ENCODE measurements at places on chromosomes 6 and 20.

DNA sequence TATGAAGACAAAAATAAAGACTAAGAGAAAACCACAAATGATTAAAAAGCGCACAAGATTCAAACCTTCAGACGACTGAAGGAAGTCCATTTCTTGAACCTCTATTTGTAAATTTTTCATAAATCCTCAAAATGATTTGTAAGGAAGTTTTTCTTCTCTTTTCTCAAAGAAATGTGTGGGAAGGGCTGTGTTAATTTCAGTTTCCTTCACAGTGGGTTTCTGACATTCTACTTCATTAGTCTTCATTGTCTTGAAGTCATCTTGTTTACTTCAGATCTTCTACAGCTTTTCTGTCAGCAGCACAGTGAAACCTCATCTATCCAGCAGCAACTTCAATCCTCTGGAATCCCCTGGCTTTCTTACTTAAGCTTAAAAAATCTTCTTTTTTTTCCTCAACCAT is 87.6 kb upstream of the MYLIP start:
- no peak for DNase-seq

- peak; percentile 22 for DNase-seq
Measured at GRCh38 chr6:16129623-16130401, 926 bp downstream of the MYLIP start.

GRCh38 chr6:37279366-37280134 is 21.6 kb upstream of the TMEM217 start:
- no peak for DNase-seq

- DNase-seq = no peak
Measured at GRCh38 chr20:59823030-59823423, 110.4 kb downstream of the SYCP2 start.

DNA sequence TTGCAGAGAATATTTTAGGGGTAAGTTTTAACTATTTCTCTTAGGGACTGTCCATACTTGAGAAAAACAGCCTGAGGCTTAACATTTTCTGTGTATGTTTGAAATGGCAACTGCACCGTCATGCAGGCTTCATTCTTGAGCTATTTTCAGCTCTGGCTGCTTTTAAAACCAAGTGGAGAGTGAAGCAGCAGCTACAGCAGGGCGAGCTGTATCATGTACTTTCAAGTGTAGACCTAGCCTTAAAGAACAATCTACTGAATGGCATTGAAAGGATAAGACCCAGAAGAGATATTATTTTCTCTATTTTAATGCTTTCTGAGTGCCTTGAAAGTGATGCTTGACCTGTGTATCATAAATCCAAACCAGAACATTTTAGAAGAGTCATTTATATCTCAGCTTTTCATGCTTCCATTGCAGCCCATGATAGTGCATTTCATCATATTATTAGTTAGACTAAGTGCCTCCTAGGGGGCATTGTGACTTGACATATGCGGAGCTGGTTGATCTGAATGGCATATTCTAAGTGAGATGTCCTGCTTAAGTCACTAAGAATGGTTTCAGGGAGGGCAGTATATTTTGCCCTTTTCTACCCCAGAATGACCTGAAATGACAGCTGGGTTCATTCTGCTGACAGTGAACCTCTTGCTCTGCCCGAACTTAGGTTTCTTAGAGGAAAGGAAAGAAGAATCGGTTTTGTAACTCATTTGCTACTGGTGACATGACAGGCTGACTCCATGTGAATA is 85.3 kb downstream of the NKAIN2 start:
- no peak for DNase-seq

All from RWPE1 (cell line).